ENCODE measurements at places on chromosomes 5 and 9.

DNA sequence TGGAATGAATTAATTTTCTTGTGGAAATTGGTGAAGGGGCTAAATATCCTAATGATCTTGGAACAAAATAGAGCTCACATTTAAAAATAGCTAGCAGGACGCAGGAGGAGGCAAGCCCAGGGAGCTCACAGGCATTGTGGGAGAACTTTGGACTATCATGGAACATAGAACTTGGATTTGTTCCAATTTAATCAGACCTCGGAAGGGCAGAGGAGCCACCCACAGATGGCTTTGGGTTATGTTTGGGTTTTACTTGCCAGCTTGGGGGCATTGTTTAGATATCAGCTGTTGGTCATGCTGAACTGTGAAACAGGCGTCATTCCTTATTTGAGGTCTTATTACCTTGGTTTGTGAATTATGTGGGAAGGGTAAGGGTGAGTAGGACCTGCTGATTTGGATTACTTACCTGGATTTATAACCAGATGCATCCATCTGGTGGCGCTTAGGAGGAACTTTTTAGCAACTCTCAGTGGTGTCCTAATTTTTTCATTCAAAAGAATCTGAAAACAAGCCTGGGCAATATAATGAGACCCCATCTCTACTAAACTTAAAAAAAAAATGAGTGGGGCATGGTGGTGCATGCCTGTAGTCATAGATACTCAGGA is 14.1 kb upstream of the PTGR1 start:
- DNase-seq, result no peak

- no peak for DNase-seq
Observed at GRCh38 chr9:36082931-36083330, 46.2 kb downstream of the RECK start.

- no peak for DNase-seq
Observed at GRCh38 chr5:134188092-134188491, 11.3 kb upstream of the SKP1 start.

DNA sequence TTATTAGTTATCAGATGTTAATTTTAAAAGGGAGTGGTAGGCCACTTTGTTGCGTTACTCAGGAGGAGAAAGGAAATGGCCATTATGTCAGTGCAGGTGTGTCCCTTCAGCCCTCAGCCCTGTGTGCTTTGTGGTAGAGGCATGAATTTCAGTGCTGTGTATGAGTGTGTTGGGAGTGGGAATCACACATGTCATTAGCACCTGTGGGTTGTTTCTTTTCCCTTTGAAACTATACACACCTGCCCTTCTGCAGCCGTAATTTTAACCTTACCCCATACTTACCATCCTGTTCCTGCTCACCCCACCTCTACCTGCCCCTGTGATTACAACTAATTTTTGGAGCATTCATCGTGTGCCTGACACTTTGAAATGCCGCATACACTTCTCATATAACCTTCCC is 156.4 kb downstream of the ARHGAP26 start:
- DNase-seq, result no peak

DNA sequence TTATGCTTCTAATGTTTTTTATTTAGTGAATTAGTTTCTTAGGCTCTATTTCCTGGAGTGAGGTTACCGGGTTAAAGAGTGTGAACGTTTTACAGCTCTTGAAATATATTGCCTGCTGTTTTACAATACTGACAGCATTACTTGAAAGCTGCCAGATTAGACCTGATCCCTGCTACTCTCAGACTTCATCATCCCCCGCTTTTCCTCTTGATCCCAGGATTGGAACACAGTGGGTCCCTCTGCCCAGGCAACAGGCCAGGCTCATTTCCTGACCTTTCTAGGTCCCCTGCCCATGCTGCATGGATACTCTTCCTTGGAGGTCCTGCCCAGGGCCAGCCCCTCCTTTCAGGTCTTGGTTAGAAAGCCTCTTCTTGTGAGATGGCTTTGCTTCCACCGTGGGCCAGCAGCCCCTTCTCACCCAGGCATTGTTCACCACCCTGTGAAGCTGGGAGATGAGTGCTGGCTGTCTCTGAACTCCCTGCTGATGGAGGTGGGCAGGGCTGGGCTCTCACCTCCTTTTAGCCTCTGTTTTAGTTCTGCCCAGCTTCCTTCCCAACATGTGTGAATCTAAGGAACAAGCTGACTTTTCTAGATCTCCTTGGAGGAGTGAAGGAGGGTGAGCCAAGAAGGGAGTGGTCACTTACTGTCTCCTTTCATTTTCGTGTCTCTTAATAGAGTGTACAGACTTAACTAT is 15.5 kb upstream of the FAM120AOS start:
- no peak for DNase-seq
